Left ventricle myocardium inferior (tissue), 1 donor: ENCODE measurements at places on chromosomes 7 and 10.

GRCh38 chr10:613271-614138 is 76.0 kb downstream of the DIP2C start:
- peaks cover 80% of the 10 kb centered on the region for H3K4me1 ChIP-seq
- H3K36me3 ChIP-seq: no peaks in the 10 kb centered on the region
- H3K27me3 ChIP-seq: no peaks in the 10 kb centered on the region
- peak overlapping the region; percentile 20 for H3K4me3 ChIP-seq
- DNase-seq: peak; percentile 47

DNA sequence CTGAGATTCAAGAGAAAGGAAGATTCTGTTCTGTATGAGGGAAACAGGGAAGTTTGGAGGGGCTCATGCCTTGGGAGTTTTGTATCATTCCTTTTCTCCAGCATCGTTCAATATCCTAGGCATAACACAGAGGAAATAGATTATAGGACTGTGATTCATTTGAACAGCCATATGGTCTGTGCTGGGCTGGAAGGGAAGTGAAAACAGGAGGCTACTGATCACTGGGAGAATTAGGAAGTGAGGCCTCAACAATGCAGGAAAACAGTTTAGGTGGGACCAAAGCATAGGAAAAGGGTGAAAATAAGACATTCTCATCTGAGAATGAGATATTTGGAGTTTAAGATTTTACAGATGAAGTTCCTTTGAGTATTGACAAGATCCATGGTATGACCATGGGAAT is 70.7 kb upstream of the MKX start:
- H3K27ac ChIP-seq: no peak overlapping the region
- peaks cover 19% of the 10 kb centered on the region for H3K4me1 ChIP-seq
- no peak overlapping the region for H3K4me3 ChIP-seq
- DNase-seq: no peak
- no peaks in the 10 kb centered on the region for H3K36me3 ChIP-seq

DNA sequence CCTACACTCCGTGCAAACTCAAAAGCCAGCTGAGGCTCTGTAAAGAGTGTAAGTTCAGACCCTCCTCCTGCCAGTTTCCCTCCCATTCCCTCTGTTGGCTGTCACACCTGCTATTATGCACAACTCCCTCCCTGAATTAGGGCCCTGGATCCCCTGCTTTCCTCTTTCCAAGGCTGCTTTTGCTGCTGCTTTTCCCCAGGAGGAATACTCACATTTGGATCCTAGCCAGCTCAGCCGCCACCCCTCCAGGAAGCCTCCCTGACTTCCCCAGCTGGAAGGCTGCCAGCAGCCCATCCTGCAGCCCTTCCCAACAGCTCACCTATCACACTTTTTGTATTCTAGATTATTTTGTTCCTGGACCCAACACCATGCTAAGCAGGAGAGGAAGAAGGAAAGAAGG is 40.9 kb upstream of the WDR11 start:
- no peak for DNase-seq
- H3K4me3 ChIP-seq: no peak overlapping the region
- H3K27me3 ChIP-seq: peaks cover 4% of the 10 kb centered on the region
- H3K36me3 ChIP-seq: no peaks in the 10 kb centered on the region
- H3K4me1 ChIP-seq: no peaks in the 10 kb centered on the region
- H3K27ac ChIP-seq: no peak overlapping the region

- H3K4me1 ChIP-seq: no peaks in the 10 kb centered on the region
- H3K36me3 ChIP-seq: no peaks in the 10 kb centered on the region
- no peaks in the 10 kb centered on the region for H3K27me3 ChIP-seq
- H3K27ac ChIP-seq: no peak overlapping the region
Observed at GRCh38 chr7:8365499-8366110, 67.8 kb upstream of the NXPH1 start.

DNA sequence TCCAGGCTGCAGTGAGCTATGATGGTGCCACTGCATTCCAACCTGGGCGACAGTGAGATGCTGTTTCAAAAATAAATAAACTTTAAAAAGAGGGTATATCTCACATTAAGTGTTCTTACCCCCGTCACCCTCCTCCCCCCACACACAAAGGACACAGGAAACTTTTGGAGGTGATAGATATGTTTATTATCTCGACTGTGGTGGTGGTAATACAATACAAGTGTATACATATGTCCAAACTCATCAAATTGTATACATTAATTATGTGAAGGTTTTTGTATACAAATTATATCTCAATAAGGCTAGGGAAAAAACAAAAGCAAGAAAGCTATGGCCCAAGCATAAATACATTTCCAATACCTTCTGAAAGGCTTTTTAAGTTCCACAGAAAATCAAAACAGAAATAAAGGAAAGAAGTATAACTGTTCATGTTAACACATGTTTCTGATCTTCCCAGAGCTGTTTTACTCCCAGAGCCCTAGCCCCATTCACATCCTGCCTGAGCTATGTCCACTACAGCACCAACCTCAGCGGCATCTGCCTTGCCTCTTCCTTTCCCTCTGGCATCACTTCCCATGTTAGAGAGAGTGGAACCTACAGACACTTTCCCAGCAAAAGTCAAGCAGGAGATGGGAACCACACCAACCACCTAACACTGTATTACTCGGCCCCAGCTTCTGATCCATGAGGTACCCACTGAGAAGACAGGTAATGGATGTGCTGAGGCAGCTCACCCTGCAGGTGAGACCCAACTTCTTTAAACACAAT is 48.1 kb downstream of the SGMS1 start:
- no peak overlapping the region for H3K4me3 ChIP-seq
- no peak for DNase-seq
- no peaks in the 10 kb centered on the region for H3K27me3 ChIP-seq
- peak overlapping the region; percentile 78 for H3K27ac ChIP-seq
- H3K4me1 ChIP-seq: peaks cover 68% of the 10 kb centered on the region
- no peaks in the 10 kb centered on the region for H3K36me3 ChIP-seq

DNA sequence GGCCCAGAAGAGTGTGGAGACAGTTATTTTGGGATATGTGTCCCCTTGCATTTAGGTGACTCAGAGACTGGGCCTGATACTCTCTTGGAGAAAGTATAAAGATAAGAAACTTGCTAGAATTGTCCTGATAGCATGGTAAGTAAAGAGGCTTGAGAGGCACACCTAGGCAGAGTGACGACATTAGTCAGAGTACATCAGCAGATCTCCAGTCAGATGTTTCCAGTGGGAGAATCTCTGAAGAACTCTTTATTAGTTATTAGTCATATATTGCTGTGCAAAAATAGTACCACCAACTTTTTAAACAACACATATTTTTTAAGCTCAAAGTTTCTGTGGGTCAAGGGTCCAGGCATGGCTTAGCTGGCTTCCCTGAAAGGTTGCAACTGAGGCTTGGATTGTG is 182.6 kb downstream of the NEBL start:
- no peak overlapping the region for H3K4me3 ChIP-seq
- no peak overlapping the region for H3K27ac ChIP-seq
- no peaks in the 10 kb centered on the region for H3K27me3 ChIP-seq
- H3K36me3 ChIP-seq: no peaks in the 10 kb centered on the region
- no peaks in the 10 kb centered on the region for H3K4me1 ChIP-seq

- H3K4me1 ChIP-seq: peaks cover 3% of the 10 kb centered on the region
- H3K36me3 ChIP-seq: peaks cover 15% of the 10 kb centered on the region
- no peaks in the 10 kb centered on the region for H3K27me3 ChIP-seq
- no peak for DNase-seq
- H3K27ac ChIP-seq: no peak overlapping the region
Observed at GRCh38 chr10:100146875-100147650, 38.8 kb downstream of the ERLIN1 start.

- H3K4me3 ChIP-seq: no peak overlapping the region
- H3K4me1 ChIP-seq: no peaks in the 10 kb centered on the region
- no peak for DNase-seq
- H3K27me3 ChIP-seq: peaks cover 20% of the 10 kb centered on the region
- H3K27ac ChIP-seq: no peak overlapping the region
Observed at GRCh38 chr7:72161534-72161933, 250.6 kb downstream of the CALN1 start.

- no peaks in the 10 kb centered on the region for H3K27me3 ChIP-seq
- H3K36me3 ChIP-seq: no peaks in the 10 kb centered on the region
- DNase-seq: no peak
- H3K4me1 ChIP-seq: peaks cover 36% of the 10 kb centered on the region
- H3K4me3 ChIP-seq: no peak overlapping the region
Observed at GRCh38 chr7:127751062-127751461, 99.1 kb downstream of the SND1 start.
